Left ventricle myocardium superior (tissue), 1 donor: ENCODE measurements at places on chromosomes 2 and 18. TPM values are rescaled to one million over a fixed set of nuclear protein-coding genes. Genes with fewer than 3 reads are reported as not detected.

- no peak for DNase-seq
Observed at GRCh38 chr2:230869914-230870543, 5.3 kb downstream of the ITM2C start.

- DNase-seq = no peak
Observed at GRCh38 chr2:3461801-3462492, 57.4 kb downstream of the ADI1 start.

The SH2D6 gene
- total RNA-seq = not detected

The AMER3 gene
- not detected for total RNA-seq

The CIB4 gene
- total RNA-seq = not detected
